ENCODE measurements at places on chromosomes 7 and 10. TPM values are rescaled to one million over a fixed set of nuclear protein-coding genes. Genes with fewer than 3 reads are reported as not detected.

DNA sequence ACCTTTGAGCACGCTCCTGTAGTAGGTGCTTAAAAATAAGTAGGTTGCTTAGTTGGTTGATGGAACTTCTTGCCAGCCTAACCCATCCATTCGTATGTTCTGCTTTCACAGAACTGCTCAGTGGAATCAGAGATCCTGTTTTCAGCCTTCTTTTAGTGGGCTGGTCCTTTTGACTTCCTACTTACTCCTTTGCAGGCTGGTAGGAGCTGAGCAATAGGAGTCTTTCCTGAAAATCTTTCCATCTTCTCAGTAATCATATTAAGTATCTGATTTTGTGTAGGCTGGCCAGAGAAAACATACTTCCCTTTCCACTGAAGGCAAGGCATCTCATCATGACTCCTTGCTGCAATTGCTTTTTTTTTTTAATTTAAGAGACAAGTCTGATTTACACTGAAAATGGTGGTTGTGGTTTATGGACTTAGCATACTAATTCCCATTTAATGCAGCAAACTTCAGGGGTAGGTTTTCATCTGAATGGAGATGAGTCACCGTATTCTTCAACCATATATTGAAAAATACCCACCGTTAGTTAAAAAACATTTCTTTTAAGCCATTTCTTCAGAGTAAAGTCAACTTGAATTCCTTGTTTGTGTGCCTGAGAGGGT is 208.0 kb downstream of the ZNF365 start:
- peak overlapping the region; percentile 1 for H3K27ac ChIP-seq
- H3K36me3 ChIP-seq = no peaks in the 10 kb centered on the region
- H3K4me1 ChIP-seq = peaks cover 15% of the 10 kb centered on the region
- H3K27me3 ChIP-seq = no peaks in the 10 kb centered on the region
- DNase-seq = no peak
- no peak overlapping the region for H3K4me3 ChIP-seq

DNA sequence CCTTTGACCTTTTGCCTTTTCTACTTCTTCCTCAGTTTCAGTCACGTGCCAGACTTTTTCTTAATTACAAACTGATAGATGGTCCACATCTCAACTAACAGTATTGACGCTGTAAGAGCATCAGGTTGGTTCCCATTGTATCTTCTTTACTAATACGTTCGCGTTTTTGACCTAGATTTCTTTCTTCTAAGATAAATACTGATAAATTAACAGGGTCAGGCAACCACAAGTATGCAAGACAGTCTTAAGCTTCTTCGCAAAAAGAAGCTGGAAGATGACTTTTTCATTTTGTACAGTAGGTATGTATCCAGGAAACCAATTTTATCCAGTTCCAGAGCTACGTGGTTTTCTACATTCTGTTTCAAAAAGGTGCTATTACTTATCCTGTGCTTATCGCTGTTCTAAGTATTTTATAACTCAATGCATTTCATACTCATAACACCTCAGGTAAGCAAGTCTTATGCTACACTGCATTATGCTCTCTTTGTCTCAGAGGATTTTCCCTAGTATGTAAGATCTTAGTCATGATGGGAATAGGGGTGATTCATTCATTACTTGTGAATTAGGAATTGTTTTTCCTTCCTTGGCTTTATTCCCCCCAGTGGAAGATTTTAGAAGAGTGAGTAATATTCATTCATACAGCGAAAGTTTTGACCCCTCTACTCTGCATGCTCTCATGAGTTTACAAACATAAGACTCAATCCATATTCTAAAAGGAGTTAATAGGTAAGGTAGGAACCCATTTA is 955 bp downstream of the DUS4L start:
- H3K27me3 ChIP-seq = no peaks in the 10 kb centered on the region
- peak overlapping the region; percentile 100 for H3K4me3 ChIP-seq
- peaks cover 4% of the 10 kb centered on the region for H3K36me3 ChIP-seq
- peaks cover 45% of the 10 kb centered on the region for H3K4me1 ChIP-seq
- DNase-seq = no peak

ERCC6 gene
- 24.4 TPM for total RNA-seq

ASZ1 gene
- not detected for total RNA-seq

DNA sequence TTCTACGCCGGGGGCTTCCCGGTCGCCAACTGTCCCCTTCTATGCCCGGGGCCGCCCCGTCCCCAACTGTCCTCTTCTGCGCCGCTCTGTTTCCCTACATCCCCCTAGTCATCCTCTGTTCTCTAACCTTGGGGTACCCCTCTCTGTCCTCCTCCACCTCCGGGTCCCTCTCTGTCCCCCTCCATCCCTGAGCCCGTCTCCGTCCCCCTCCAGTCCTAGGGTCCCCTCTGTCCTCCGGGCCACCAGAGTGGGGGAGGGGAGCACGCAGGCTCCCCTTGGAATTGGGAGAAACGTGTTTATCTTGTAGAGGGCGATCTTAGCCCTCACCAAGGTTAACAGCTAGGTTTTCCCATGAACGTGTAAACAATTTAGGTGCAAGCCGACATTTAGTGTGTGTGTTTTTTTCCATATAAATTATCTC is 852 bp upstream of the KLF6 start:
- DNase-seq = no peak
- no peaks in the 10 kb centered on the region for H3K27me3 ChIP-seq
- peak overlapping the region; percentile 96 for H3K4me3 ChIP-seq
- H3K36me3 ChIP-seq = peaks cover 10% of the 10 kb centered on the region

GRCh38 chr10:120735773-120736371 is 115.3 kb upstream of the WDR11 start:
- no peak overlapping the region for H3K4me3 ChIP-seq
- H3K4me1 ChIP-seq = no peaks in the 10 kb centered on the region
- no peak for DNase-seq
- H3K27me3 ChIP-seq = no peaks in the 10 kb centered on the region
- H3K36me3 ChIP-seq = no peaks in the 10 kb centered on the region
- H3K27ac ChIP-seq = no peak overlapping the region

GRCh38 chr7:7421826-7422225 is 113.8 kb downstream of the COL28A1 start:
- H3K36me3 ChIP-seq = no peaks in the 10 kb centered on the region
- H3K4me1 ChIP-seq = peaks cover 6% of the 10 kb centered on the region
- no peak overlapping the region for H3K27ac ChIP-seq
- no peak overlapping the region for H3K4me3 ChIP-seq
- H3K27me3 ChIP-seq = no peaks in the 10 kb centered on the region

DNA sequence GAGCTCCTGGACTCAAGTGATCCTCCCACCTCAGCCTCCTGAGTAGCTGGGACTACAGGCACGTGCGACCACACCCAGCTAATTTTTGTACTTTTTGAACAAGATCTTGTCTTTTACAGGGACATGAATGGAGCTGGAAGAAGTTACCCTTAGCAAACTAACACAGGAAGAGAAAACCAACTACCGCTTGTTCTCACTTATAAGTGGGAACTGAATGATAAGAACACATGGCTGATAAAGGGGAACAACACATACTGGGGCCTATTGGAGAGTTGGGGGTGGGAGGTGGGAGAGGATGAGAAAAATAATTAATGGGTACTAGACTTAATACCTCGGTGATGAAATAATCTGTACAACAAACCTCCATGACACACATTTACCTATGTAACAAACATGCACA is 70.9 kb upstream of the INHBA start:
- H3K4me1 ChIP-seq = no peaks in the 10 kb centered on the region
- H3K4me3 ChIP-seq = no peak overlapping the region
- H3K27me3 ChIP-seq = no peaks in the 10 kb centered on the region

- no peaks in the 10 kb centered on the region for H3K27me3 ChIP-seq
- DNase-seq = no peak
- no peak overlapping the region for H3K27ac ChIP-seq
- H3K4me1 ChIP-seq = peaks cover 9% of the 10 kb centered on the region
- no peaks in the 10 kb centered on the region for H3K36me3 ChIP-seq
Measured at GRCh38 chr7:28433699-28434219, 21.4 kb downstream of the CREB5 start.

- H3K4me1 ChIP-seq = peaks cover 3% of the 10 kb centered on the region
- DNase-seq = no peak
- H3K27ac ChIP-seq = no peak overlapping the region
Measured at GRCh38 chr10:110610308-110610774, 33.8 kb upstream of the RBM20 start.

SHH gene
- total RNA-seq = 0.21 TPM

- H3K4me1 ChIP-seq = no peaks in the 10 kb centered on the region
- no peak overlapping the region for H3K4me3 ChIP-seq
- no peaks in the 10 kb centered on the region for H3K27me3 ChIP-seq
- H3K36me3 ChIP-seq = no peaks in the 10 kb centered on the region
- no peak overlapping the region for H3K27ac ChIP-seq
Measured at GRCh38 chr7:12422554-12423320, 19.1 kb upstream of the VWDE start.

GRCh38 chr7:82110146-82110840 is 333.3 kb downstream of the CACNA2D1 start:
- H3K4me1 ChIP-seq = peaks cover 5% of the 10 kb centered on the region
- no peak for DNase-seq
- no peak overlapping the region for H3K4me3 ChIP-seq
- H3K27ac ChIP-seq = no peak overlapping the region
- no peaks in the 10 kb centered on the region for H3K36me3 ChIP-seq

DNA sequence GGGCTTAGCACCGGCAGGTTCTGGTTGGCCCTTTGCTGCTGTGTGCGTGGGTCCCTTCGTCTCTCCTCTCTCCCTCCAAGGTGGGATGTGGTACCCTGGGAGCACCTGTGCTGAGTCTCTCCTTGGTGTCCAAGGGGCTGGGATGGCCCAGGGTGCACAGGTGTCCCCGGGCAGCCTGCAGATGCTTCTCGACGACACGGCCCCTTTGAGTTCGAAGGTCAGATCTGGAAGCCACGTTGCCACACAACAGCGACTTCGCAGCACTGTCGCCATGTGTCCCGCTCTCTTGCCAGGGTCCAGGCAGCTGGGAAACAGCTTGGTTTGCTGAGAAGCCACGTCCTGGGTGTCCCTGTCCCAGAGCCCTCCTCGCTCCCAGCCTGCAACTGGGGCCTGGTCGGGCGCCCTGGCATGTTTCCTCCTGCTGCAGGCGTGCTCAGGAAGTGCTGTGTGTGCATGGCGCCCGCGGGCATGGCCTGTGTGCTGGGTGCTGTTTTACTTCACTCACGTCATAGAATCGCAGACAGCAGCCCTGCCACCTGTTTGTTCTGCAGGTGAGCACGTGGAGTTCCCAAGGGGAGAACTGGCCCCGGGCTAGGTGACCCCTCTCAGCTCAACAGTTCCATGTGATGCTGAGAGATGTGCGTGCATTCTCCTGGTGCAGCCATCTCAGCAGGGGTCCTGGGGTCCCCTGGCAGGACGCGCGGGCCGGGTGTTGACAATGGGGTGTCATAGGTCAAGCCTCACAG is 70.9 kb downstream of the DNAJB6 start:
- no peak for DNase-seq
- H3K4me3 ChIP-seq = no peak overlapping the region

HOXA4 gene
- 1.8 TPM for total RNA-seq

DNA sequence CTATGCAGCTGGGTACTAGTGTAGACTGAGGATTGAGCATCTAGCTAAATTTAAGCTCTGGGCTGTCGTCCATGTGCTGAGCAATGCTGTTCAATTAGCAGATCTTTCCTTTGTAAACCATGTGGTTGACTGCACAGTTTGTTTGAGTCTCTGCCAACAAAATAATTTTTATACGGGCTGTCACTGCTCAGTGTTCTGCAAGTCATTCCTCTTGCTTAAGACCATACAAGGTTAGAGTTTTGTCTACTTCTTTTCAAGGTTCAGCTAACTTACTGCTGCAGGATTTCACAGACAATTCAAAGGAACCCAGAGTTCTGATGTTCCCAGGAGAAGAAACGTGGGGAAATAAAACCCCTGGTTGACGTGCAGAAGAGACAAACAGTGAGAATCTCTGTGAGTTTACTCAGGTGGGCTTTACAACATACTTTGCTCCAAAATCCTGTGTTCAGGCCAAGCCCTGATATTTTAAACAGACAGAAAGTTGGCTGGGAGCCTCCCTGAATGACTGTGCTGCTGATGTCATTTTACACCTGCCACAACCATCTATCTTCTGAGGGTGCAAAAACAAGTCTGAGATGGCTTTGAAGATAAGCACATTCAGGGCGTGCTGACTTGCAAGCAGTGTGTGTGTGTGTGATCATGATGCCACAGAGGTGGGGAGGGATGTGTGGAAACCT is 177.1 kb upstream of the SVIL start:
- no peaks in the 10 kb centered on the region for H3K36me3 ChIP-seq
- H3K4me1 ChIP-seq = peaks cover 24% of the 10 kb centered on the region
- H3K4me3 ChIP-seq = no peak overlapping the region
- H3K27me3 ChIP-seq = no peaks in the 10 kb centered on the region
- DNase-seq = no peak
- H3K27ac ChIP-seq = peak overlapping the region; percentile 46

- no peaks in the 10 kb centered on the region for H3K27me3 ChIP-seq
- H3K4me1 ChIP-seq = peaks cover 44% of the 10 kb centered on the region
- peak overlapping the region; percentile 3 for H3K27ac ChIP-seq
- H3K4me3 ChIP-seq = no peak overlapping the region
Measured at GRCh38 chr7:151109094-151110048, 23.1 kb downstream of the AGAP3 start.

DNA sequence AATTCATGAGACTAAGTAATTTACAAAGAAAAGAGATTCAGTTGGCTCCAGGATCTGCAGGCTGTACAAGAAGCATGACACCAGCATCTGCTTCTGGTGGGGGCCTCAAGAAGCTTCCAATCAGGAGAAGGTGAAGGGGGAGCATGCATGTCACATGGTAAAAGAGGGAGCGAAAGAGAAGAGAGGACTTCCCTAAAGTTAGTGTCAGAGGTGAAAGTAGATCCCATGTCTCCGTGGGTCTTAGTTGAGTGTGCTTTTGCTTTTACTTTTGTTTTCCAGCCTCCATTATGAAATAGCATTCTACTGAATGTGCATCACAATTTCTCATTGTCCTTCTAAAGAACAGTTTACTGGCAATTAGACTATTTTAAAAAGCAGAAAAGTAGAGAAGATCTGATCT is 213.6 kb upstream of the FZD1 start:
- peaks cover 7% of the 10 kb centered on the region for H3K4me1 ChIP-seq
- no peak overlapping the region for H3K27ac ChIP-seq
- H3K27me3 ChIP-seq = no peaks in the 10 kb centered on the region
- H3K4me3 ChIP-seq = no peak overlapping the region
- DNase-seq = no peak

CAMK1D gene
- 31.3 TPM for total RNA-seq

- no peak overlapping the region for H3K27ac ChIP-seq
- no peaks in the 10 kb centered on the region for H3K36me3 ChIP-seq
- no peaks in the 10 kb centered on the region for H3K4me1 ChIP-seq
- DNase-seq = no peak
- H3K4me3 ChIP-seq = no peak overlapping the region
Measured at GRCh38 chr7:22111661-22112060, 166.0 kb upstream of the CDCA7L start.

- H3K36me3 ChIP-seq = no peaks in the 10 kb centered on the region
- no peak overlapping the region for H3K4me3 ChIP-seq
- no peak for DNase-seq
Measured at GRCh38 chr10:20298417-20298816, 482.2 kb downstream of the PLXDC2 start.

- peaks cover 3% of the 10 kb centered on the region for H3K27me3 ChIP-seq
- H3K4me1 ChIP-seq = peaks cover 24% of the 10 kb centered on the region
- no peak overlapping the region for H3K4me3 ChIP-seq
- no peak overlapping the region for H3K27ac ChIP-seq
- H3K36me3 ChIP-seq = no peaks in the 10 kb centered on the region
- DNase-seq = no peak
Measured at GRCh38 chr10:71219918-71220688, 7.7 kb downstream of the UNC5B start.

SH2D4B gene
- total RNA-seq = 0.18 TPM

Measured in suprapubic skin (tissue), 4 donors.